ENCODE measurements at places on chromosomes 2 and 18. TPM values are rescaled to one million over a fixed set of nuclear protein-coding genes. Genes with fewer than 3 reads are reported as not detected.

- no peaks in the 10 kb centered on the region for H3K4me1 ChIP-seq
- no peaks in the 10 kb centered on the region for H3K36me3 ChIP-seq
- DNase-seq, result no peak
- no peak overlapping the region for H3K4me3 ChIP-seq
- H3K27me3 ChIP-seq, result no peaks in the 10 kb centered on the region
These were observed 296.2 kb upstream of the ZC3H15 start for GRCh38 chr2:186189816-186190215.

DNA sequence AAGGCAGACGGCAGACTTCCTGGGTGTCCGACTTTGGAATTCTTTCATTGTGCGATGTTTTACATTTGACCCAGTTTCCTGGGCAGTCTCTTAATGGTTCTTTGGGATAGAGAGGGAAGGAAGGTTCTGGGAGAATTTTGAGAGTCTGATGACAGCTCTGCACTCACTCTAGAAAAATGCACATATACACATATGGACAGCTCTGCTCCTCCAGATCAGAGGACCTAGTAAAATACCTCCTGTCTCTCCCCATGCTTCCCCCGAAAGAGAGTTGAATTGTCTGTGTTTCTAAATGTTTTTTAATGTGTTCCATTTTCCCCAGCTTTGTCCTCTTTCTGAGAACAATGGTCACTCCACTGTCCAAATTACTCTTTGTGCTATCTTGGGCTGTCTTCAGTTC is 102.0 kb upstream of the CXCR4 start:
- no peaks in the 10 kb centered on the region for H3K27me3 ChIP-seq
- H3K4me3 ChIP-seq, result no peak overlapping the region
- H3K36me3 ChIP-seq, result no peaks in the 10 kb centered on the region
- no peak for DNase-seq
- H3K4me1 ChIP-seq, result no peaks in the 10 kb centered on the region

DNA sequence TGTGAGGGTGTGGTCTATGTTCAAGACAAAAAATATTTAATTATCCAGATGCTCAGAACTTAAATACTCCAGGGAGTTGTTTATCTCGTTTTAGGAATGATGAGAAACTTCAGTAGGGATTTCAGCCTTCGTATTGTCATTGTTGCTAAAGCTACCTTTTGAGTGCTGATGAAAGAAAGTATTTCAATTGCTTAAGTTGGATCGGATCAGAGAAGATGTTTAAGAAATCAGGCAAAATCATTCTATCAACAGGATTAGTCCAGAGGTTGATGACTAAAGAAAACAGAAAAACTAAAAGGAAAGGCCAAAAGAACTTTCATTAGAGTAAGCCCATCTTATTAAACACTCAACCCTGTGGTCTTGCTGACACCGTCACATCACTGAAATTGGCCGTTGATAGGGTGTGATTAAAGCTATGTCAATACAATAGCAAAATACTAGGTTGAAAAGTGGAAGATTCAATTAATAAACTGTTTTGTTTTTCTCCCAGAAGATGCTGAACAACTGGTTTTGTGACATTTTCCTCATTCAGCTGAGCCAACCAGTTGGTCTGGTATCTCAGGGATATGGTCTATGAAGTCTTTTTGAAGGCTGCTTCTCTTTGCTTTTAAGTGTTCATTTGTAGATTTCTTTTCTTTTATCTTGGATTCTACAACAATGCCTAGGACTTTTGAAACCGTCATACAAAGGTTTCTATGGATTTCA is 551.7 kb downstream of the SLC4A3 start:
- H3K27ac ChIP-seq, result no peak overlapping the region
- no peak for DNase-seq
- H3K4me1 ChIP-seq, result no peaks in the 10 kb centered on the region
- no peaks in the 10 kb centered on the region for H3K36me3 ChIP-seq
- H3K4me3 ChIP-seq, result no peak overlapping the region

DNA sequence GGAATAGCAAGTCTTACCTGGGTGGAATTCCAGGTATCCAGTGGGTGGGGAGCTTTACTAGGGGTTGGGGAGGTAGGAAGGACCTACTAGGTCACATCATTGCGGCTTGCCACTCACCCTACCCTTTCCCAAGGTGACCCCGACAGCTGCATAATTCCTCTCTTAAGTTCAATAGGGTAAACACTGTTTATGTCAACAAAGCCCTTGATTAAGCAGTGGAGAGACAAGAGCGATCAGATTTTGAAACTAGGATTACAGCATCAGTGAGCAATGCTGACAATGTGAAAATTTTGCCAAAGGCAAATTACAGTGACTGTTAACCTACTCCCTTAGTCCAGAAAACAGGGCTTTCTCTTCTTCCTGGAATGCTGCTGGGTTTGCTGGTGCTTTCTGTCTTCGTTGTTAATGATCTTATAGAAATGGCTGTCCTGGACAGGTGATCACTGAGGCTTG is 14.5 kb downstream of the SLC19A3 start:
- no peak overlapping the region for H3K4me3 ChIP-seq
- no peaks in the 10 kb centered on the region for H3K27me3 ChIP-seq
- H3K4me1 ChIP-seq, result no peaks in the 10 kb centered on the region
- no peaks in the 10 kb centered on the region for H3K36me3 ChIP-seq

GRCh38 chr18:72114801-72115594 is 429.1 kb downstream of the CBLN2 start:
- H3K4me1 ChIP-seq, result no peaks in the 10 kb centered on the region
- H3K27ac ChIP-seq, result no peak overlapping the region
- no peaks in the 10 kb centered on the region for H3K36me3 ChIP-seq
- H3K27me3 ChIP-seq, result no peaks in the 10 kb centered on the region
- H3K4me3 ChIP-seq, result no peak overlapping the region

GRCh38 chr2:109260886-109261700 is 132.1 kb downstream of the SH3RF3 start:
- DNase-seq, result no peak
- H3K27me3 ChIP-seq, result no peaks in the 10 kb centered on the region
- H3K27ac ChIP-seq, result no peak overlapping the region

DNA sequence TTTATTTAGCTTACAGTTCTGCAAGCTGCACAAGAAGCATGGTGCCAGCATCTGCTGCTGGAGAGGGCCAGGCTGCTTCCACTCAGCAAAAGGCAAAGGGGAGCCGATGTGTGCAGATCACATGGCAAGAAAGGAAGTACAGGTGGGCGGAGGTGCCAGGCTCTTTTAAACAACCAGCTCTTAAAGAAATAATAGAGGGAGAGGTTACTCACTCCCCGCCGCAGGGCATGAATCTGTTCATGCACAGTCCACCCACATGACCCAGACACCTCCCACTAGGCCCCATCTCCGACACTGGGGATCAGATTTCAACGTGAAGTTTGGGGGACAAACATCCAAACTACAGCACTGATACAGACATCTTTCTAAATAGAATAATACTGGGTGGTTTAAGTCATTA is 105.8 kb downstream of the MTCL1 start:
- no peak overlapping the region for H3K27ac ChIP-seq
- H3K4me1 ChIP-seq, result no peaks in the 10 kb centered on the region
- H3K27me3 ChIP-seq, result no peaks in the 10 kb centered on the region
- H3K4me3 ChIP-seq, result no peak overlapping the region
- DNase-seq, result no peak
- peaks cover 46% of the 10 kb centered on the region for H3K36me3 ChIP-seq

Gene CTIF
- total RNA-seq, result 17.8 TPM

DNA sequence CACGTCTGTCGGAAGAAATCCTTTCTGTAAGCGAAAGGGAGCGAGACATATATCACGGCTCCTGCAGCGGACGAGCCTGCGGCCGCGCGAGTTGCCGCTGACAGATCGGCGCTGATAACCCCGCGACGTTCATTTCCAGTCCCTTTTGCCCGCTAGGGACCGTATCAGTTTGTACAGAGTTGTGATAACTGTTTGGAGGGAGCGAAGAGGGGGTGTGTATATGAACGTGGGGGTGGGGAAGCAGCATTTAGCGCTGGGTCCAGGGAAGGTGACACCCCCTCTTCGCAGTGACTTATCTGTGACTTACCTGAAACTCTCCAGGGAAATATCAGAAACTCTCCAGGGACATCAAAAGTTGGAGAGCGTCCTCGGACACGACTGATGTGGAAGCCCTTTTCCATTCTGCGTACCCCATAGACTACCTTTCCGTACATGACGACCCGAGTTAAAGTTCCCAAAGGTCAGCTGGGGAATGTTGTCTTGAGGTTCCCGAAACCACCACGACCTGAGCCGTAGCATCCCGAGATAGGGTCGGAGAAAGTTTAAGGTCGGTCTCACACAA is 948 bp upstream of the GATA6 start:
- no peaks in the 10 kb centered on the region for H3K36me3 ChIP-seq
- H3K4me3 ChIP-seq, result peak overlapping the region; percentile 48
- peaks cover 12% of the 10 kb centered on the region for H3K4me1 ChIP-seq
- DNase-seq, result peak; percentile 58
- H3K27me3 ChIP-seq, result peaks cover 100% of the 10 kb centered on the region

Gene SNORC
- 2.1 TPM for total RNA-seq
